ENCODE measurements at places on chromosomes 13 and 19. TPM values are rescaled to one million over a fixed set of nuclear protein-coding genes. Genes with fewer than 3 reads are reported as not detected.

ZNF681 gene
- total RNA-seq, result 0.22 TPM

NLRP7 gene
- total RNA-seq, result not detected

NR1H2 gene
- total RNA-seq, result 69.5 TPM

TMC4 gene
- total RNA-seq, result 0.97 TPM

KIR3DL1 gene
- total RNA-seq, result not detected

ZFP14 gene
- total RNA-seq, result 3.2 TPM
